WTC11 (cell line): ENCODE measurements at places on chromosomes 2 and 18.

DNA sequence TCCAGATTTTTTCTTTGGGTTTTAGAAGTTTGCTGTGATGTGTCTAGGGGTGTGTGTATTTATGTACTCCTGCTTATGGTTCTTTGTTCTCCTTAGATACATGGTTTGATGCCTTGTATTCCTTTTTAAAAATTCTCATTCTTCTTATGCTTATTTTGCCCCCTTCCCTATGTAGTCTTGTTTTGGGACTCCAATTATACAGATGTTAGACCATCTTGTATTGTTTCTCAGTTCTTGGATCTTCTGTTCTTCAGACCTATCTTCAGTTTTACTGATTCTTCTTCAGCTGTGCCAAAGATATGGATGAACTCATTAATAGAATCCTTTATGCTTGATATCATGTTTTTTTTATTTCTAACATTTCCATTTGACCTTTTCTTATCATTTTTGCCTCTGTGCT lies 14.2 kb upstream of the MSL3B start:
- no peak for DNase-seq

DNA sequence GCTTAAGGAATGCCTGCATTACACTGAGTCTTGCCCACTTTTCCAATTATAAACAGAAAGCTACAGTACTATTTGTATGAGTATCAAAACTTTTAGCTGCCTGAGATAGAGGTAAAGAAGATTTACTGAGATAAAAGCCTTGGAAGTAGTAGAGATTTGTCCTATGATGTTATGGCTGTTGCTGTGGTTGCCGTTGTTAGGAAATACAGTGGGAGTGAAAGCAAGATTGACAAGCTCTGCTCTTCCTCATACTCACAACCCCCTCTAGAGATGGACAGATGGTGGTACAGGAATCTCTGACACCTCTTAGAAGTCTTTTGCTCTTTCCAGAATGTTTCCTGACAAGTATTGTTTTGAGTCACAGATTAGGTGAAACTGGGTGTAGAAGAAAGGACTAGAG lies 242.5 kb downstream of the RPIA start:
- DNase-seq: no peak

DNA sequence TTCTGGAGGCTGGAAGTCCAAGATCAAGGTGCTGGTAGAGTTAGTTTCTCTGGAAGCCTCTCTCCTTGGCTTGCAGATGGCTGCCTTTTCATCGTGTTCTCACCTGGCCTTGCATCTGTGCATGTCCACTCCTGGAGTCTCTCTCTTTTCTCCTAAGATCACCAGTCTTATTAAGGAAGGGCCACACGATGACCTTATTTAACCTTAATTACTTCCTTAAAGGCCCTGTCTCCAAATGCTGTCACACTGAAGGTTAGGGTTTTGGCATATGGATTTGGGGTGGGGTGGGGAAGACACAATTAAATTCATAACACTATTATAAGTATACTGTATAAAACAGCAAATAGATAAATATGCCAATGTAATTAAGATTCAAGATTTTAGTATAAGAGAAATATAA lies 402.4 kb upstream of the HS6ST1 start:
- no peak for DNase-seq

GRCh38 chr2:176613323-176613987 lies 344.2 kb downstream of the MTX2 start:
- no peak for DNase-seq

- no peak for DNase-seq
These were observed 151.0 kb upstream of the DAPL1 start for GRCh38 chr2:158644139-158644538.

DNA sequence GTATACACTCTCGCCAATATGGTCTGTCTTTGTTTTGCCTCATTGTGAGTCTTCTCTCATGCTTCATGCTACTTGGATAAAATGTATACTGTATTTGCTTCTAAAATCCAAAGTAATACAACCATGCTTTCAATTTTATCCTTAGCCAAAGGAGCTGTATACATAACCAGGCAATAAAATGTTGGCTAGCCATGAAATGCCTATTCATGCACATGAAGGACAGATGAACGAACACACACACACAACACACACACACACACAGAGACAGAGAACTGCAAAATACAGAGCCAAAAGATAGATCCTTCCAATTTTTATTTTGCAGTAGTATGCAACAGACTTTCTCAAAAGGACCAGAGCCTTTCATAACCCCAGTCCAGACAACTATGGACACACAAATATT lies 113.7 kb downstream of the SATB2 start:
- DNase-seq: no peak

DNA sequence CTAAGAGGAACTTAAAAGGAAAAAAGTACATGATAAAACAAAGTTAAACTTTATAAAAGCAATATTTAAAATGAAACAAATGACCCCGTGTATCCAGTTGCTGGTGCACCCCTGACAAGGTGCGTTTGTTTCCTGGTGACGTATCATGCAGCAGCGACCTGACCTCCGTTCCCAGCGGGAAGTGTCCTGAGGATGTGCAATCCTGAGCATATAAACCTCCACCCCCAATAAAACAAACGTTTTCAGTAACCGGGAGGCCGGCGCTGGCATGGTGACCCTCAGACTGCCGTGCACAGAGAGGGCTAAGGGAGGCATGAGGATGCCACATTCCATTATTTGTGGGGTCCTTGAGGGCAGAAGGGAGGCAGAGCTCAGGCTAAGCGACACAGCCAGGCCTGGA lies 14.8 kb downstream of the SLC66A2 start:
- peak; percentile 6 for DNase-seq

GRCh38 chr2:392926-393280 lies 105.0 kb upstream of the ALKAL2 start:
- no peak for DNase-seq

DNA sequence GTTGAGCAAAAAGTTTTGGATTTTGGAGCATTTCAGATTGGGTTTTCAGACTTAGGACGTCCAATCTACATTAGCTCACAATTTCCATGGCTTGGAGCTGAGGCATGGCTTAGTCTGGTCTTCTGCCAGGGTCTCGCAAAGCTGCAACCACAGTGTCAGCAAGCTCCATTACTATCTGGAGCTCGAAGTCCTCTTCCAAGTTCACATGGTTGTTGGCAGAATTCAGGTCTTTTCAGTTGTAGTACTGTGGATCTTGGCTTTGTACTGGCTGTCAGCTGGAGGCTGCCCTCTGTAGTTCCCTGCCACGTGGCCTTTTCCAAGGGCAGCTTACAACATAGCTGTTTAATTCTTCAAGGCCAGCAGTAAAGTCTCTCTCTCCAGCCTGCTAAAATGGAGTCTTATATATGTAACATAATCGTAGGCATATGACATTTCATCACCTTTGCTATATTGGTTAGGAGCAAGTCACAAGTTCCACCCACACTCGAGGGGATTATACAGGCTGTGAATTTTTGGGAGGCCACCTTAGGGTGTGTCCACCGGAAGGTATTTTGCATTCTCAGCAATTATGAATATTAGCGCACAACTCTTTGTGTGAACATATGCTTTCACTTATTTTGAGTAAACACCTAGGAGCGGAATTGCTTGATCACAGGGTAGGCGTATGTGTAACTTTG lies 41.5 kb upstream of the EPC2 start:
- no peak for DNase-seq
